ENCODE measurements at places on chromosomes 1 and 21.

DNA sequence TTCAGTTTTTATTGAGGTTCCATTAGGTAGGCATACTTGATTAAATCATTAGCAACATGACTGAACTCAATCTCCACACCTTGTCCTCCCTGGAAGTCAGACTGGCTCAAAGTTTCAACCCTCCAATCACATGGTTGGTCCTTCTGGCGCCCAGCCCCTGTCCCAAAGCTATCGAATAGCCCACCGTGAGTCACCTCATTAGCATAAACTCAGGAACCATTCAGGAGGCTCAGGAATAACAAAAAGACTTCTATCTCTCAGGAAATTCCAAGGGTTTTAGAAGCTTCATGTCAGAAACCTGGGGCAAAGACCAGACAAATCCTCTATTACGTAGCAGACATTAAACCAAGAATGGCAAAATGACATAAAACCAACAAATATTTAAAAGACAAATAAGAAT is 78.6 kb downstream of the RGS2 start:
- DNase-seq = no peak

- no peak for DNase-seq
Measured at GRCh38 chr1:44587796-44588460, 86.4 kb downstream of the TMEM53 start.

- DNase-seq = no peak
Measured at GRCh38 chr1:207032528-207033017, at the start of gene C1orf116. C1orf116 (minus strand) TSS chr1:207032756; CDS start chr1:207027598, 5,158 bp downstream.

GRCh38 chr1:55316502-55316901 is 101.3 kb upstream of the USP24 start:
- DNase-seq = no peak

GRCh38 chr1:239545466-239545865 is 159.1 kb downstream of the CHRM3 start:
- no peak for DNase-seq

Data from HEK293T (cell line).